ENCODE measurements at places on chromosomes 7 and 10.

DNA sequence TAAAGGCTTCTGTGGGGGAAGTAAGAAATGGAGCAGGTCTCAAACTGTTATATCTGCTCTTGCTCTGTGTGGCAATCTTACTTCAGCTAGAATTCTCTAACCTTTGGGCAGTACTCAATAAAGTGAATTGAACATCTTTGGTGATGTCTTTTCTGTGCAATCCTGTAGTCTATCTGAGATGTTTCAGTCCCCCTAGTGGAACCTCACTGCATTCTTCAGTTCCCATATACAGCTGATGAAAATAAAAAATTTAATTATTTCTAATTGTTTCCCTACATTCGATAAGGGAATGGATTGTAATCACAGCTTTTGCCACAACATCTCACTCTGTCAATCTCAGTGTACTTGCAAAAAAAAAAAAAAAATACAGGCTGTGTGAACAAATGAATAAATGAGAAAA is 522.6 kb downstream of the DNAJB9 start:
- DNase-seq, result no peak

DNA sequence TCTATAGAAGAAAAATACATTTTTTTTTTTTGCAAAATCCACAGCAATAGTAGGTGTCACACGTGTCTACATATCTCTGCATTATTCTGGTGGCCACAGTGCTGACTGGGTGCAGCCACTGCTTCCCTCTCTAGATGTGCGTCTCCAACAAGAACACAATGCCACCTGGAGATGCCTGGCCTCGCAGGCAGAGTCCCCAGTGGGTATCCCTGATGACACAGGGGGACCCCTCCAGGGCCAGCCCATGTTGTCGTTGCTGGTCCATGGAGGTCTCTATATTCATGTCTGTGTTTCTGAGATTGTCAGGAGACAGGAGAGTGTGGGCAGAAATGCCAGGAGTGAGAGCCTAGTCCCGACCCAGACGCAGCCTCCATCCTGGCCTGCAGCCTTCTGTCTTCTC is 345.9 kb upstream of the SHH start:
- DNase-seq, result no peak

DNA sequence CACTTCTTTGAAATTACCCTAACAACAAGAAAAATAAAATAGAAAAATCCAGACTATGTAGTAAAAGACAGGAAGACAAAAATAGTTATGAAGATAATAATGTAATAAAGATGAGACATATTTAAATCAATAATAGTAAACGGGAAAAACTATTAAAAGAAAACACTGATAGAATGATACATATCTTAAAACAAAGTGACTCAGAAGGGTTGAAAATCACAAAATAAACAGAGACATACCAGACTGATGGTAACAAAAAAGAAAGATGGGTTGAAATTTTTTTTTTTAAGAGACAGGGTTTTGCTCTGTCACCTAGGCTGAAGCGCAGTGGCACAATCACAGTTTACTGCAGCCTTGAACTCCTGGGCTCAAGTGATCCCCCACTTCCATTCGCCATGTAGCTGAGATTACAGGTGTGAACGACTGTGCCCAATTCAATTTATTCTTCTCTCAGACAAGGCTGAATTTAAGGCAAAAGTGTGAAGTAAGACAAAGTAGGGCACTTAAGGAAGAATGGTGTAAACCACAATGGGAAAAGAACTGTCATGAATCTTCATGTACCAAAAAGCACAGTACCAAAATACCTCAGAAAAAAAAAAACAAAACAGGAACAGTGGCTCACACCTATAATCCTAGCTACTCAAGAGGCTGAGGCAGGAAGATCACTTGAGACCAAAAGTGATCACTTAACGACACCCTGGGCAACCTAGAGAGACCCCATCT is 47.4 kb downstream of the LMBR1 start:
- no peak for DNase-seq

DNA sequence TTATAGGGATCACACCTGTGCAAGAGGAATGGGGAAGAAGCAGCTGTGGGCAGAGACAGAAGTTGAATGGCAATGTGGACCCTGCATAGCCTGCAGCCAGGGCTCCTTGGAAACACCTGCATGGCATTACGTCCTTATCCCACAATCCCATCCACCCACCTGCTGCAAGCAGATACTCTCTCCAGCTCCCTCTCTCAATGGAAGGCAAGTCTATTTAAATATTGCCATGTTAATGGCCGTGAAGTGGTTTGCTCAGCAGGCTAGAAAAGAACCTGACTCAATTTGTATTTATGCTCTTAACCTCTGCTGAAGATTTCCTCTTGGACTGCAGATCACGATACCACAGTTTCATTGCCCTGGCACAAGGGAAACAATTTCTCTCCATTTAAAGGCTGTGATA is 417.0 kb downstream of the TYW1 start:
- no peak for DNase-seq

- DNase-seq, result no peak
Measured at GRCh38 chr7:4916113-4916512, 32.6 kb upstream of the RADIL start.

- DNase-seq, result no peak
Measured at GRCh38 chr10:44309361-44309760, 75.5 kb downstream of the CXCL12 start.

DNA sequence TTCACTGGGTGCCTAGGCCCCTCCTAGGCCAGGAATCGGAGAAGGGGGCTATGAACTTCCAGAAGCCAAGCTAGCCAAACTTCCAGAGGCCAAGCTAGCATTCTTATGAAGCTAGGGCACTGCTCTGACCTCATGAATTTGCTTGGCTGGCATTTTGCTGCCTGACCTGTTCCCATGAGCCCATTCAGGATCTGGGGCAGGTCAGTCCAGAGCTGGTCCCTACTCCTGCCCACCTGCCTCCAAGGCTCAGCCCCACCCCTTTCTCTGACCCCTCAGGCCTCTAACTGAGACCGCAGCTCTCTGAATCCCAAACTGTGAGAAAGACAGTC is 1.3 kb upstream of the PPIF start:
- DNase-seq, result no peak

DNA sequence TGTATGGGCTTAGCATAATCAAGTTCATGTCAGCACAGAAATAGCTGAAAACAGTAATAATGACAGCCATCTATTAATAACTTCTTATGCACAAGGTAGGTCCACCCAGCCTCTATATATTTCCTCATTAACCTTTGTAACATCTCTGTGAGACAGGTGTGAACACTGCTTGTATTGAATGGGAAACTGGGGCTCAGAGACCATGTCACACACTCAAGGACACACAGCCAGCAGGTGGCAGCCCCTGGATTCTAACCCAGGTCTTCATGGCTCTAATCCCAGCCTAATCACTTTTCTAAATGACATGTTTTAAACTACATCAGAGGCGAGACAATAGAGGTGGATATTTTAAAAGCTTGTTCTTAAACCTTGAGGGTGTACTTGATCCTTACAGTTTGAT is 591.4 kb downstream of the PARD3 start:
- DNase-seq, result no peak

- DNase-seq, result peak; percentile 72
Measured at GRCh38 chr10:110207011-110207804, at the start of gene MXI1. MXI1 (plus strand) TSS chr10:110207605; CDS start chr10:110207809, 204 bp downstream.

DNA sequence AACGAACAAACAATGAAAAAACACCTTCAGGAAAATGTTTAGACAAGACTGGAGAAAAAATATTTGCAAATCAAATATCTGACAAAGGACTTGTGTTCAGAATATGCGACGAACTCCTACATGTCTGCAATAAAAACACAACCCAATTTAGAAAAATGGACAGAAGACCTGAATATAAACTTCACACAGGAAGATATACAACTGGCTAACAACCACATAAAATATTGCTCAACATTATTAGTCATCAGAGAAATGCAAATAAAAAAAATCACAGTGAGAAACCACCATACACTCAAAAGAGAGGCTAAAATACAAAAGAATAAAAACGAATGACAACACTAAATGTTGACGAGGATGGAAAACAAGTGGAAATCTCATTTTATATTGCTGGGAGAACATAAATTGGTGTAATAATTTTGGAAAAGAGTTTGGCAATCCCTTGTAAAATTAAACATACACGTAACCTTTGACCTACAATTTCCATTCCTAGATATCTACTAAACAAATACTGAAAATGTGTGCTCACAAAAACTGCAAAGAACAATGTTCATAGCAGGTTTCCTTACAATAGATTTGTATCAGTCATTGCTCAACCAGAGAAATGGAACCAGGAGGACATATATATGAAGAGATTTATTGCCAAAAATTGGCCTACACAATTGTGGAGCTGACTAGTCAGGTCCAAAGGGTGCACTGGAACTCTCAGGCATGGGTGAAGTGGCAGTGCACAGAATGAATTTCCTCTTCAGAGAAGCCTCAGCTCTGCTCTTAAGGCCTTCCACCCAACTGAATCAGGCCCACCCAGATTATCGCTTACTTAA is 82.9 kb upstream of the OGDHL start:
- DNase-seq, result no peak

DNA sequence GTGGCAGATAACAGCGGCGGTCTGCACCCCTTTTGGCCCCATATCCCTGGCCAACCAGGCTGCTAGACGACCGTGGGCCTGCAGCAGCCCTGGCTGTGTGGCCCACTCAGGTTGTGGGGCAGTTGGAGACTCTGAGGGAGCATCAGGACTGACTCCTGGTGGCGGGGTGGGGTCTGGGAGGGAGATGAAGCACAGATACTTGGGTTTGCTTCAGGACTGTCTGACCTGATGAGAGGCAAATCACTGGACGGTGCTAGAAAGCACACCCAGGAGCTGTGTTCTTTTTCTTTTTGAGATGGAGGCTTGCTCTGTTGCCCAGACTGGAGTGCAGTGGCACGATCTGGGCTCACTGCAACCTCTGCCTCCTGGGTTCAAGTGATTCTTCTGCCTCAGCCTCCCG is 28.2 kb downstream of the BAMBI start:
- DNase-seq, result no peak

DNA sequence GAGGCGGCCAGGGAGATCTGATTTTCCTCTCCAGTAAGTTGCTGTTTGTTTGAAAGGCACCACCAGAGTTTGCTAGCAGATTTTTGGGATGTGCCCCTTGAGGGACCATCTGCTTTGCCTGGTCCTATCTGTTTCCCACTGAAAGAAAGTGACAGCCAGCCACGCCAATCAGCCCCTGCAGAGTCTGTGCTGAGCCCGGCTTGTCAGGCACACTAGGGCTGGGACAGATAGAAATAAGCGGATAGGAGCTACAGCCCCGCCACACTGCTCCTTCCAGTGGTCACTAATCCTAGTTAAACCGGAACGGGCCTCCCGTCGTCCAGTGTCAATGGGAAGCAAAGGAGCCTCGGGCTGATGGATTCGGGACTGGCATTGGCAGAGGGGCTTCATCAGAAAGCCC is 161.9 kb upstream of the PRR15 start:
- DNase-seq, result no peak

- DNase-seq, result no peak
Measured at GRCh38 chr10:1255118-1255517, 198.9 kb downstream of the WDR37 start.

GRCh38 chr7:50404392-50404791 is 45.8 kb downstream of the FIGNL1 start:
- DNase-seq, result no peak

- DNase-seq, result no peak
Measured at GRCh38 chr10:7205656-7206055, 205.2 kb downstream of the SFMBT2 start.

DNA sequence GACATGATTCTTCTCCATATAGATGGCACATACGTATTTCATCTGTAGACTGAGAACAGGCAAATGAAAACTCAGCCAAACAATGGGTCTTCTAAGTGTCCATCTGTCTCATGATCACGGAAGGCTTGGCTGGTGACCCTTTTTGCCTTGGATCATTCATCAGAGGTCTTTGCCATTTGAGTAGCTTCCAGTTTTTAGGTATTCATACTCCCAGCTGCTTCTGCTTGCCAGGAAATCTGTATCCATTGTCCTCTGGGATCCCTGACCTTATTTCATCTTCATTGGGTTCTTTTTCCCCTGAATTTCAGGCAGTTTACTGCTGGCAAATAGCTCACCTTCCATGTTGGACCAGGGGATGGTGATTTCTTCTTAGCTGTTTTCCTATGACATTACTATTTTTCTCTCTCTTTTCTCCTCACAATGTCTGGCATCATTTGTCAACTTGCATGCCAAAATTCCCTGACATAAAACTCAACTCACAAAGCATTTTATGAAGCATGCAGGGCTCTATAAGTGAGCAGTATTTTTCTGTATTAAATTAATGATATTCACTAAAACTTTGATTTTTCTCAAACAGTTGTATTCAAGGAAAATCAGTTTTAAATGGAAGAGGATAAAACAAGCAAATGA is 241.2 kb downstream of the DNAJB9 start:
- DNase-seq, result no peak

DNA sequence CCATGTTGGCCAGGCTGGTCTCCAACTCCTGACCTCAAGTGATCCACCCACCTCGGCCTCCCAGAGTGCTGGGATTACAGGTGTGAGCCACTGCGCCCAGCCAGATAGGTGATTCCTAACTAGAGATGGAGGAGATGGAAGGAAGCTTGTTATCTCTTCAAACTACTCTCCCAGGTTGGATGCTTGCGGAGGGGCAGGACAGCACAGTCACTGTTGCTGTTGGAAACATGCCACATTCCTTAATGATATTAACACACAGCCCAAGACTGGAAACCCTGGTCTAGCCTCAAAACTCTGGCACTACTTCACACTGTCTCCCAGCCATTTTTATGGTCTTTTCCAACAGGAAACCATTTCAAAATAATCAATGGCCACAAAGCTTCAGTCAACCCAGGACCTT is 468.8 kb upstream of the NRP1 start:
- DNase-seq, result no peak

- DNase-seq, result no peak
Measured at GRCh38 chr7:94823947-94824346, 83.4 kb upstream of the PPP1R9A start.

- DNase-seq, result no peak
Measured at GRCh38 chr10:116452338-116452720, 24.7 kb downstream of the PNLIPRP3 start.

DNA sequence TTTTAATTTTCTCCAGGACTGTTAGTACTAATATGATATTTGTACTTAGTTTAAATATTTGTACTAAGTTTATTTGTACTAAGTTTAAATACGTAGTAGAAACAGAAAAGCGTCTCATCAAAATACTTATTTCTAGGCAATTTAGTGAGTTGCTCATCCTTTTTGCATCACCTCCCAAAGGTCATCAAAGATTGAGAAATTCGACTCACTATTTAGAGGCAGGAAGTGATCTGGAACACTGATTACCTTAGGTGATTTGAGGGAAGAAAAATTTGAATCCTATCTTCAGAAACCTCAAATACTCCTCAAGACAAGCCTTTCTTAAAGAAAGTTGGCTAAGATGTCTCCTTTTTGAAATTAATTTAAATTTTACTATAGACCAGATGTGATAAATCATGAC is 14.5 kb downstream of the WNT16 start:
- DNase-seq, result no peak

GRCh38 chr7:24835643-24836042 is 78.4 kb upstream of the GSDME start:
- DNase-seq, result no peak

DNA sequence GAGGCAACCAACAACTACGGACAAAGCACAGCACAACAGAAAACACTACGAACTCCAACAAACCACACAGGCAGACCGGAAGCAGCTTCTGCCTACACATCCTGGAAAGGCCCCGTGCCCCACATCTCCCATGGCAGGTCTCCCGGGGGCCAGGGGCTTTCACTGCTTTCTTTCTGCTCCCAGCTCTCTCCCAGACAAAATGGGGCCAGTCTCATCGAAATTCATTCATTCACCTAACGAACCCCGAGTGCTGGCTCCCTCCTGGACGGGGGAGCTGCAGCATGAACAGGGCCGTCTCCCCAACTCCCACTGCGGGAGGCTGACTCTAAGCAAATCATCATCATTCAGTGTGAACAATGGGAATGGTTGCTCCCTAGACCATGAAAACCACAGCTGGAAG is 47.6 kb upstream of the NANOS1 start:
- DNase-seq, result no peak

Measured in RWPE2 (cell line).